ENCODE measurements at places on chromosomes 6 and 20. TPM values are rescaled to one million over a fixed set of nuclear protein-coding genes. Genes with fewer than 3 reads are reported as not detected.

CYP39A1 gene
- total RNA-seq: not detected

DEFB124 gene
- total RNA-seq: not detected

SPEF1 gene
- total RNA-seq: 0.24 TPM

PDYN gene
- not detected for total RNA-seq

C20orf96 gene
- 5.2 TPM for total RNA-seq

KCNK5 gene
- 8.9 TPM for total RNA-seq

TAF8 gene
- 60.9 TPM for total RNA-seq

DNA sequence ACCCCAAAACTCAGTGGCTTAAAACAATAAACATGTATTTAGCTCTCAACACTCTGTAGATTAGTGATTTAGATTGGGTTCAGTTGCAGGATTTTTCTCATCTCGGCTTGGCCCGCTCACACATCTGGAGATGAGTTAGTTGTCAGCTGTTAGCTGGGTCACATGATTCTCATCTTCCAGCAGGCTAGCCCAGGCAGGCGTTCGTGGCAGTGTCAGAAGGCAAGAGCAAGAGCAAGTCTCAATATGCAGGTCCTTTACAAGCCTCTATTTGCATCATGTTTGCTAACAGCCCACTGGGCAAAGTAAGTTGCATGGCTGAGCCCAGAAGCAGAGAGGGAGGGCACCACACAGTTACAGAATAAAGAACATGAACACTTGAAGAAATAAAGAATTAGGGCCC, 83.6 kb upstream of the MYLIP start:
- ATAC-seq: no peak

GRCh38 chr20:39823224-39823623, 861.1 kb downstream of the DHX35 start:
- no peak for ATAC-seq

DNA sequence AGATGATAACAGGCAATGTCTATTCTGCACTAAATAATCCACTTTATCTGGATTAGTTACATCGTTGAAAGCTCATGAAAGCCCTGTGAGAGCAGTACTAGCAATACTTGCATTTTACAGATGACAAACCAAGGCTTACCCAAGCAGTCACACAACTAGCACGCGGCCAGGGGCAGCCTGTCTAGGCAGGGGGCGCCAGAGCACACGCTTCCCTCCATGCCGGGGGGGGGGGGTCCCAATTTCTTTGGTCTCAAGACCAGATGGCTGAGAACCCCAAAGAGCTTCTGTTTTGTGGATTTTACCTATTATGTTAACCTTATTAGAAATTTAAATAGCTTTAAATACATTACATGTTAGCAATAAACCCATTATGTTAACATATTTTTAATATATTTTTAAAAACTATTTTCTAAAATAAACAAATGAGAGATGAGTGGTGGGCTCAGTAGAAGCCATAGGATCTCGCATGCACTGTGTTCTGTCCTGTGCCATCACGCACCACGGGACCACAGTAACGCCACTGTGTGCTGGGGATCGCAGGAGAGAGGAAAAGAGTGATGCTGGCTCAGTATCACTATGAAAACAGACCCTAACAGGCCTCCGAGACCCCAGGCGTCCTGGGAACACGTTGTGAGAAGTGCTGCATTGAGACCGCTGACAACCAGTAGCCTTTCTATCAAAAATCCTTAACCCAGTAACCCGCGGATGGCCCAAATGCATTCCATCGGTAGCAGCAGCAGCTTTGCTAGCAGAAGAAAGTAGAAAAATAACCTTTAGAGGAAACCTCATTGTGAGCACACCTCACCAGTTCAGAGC, 5.3 kb upstream of the PRR18 start:
- peak; percentile 92 for ATAC-seq

DNA sequence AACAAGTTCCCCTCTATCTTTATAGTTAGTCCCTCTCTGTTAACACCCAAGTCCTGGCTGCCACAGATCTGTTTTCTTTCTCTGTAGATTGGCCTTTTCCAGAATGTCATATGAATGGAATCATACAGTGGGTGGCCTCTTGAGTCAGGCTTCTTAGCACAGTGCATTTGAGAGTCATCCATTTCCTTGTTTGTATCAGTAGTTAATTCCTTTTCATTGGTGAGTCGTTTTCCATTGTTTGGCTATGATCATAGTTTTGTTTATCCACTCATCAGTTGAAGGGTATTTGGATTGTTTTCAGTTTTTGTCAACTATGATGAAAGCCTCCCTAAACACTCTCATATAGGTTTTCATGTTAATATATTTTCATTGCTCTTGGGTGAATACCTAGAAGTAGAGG, 248.3 kb downstream of the ARID1B start:
- ATAC-seq: peak; percentile 15

- ATAC-seq: no peak
Observed at GRCh38 chr6:138382498-138383265, 5.0 kb downstream of the SMIM28 start.

DNA sequence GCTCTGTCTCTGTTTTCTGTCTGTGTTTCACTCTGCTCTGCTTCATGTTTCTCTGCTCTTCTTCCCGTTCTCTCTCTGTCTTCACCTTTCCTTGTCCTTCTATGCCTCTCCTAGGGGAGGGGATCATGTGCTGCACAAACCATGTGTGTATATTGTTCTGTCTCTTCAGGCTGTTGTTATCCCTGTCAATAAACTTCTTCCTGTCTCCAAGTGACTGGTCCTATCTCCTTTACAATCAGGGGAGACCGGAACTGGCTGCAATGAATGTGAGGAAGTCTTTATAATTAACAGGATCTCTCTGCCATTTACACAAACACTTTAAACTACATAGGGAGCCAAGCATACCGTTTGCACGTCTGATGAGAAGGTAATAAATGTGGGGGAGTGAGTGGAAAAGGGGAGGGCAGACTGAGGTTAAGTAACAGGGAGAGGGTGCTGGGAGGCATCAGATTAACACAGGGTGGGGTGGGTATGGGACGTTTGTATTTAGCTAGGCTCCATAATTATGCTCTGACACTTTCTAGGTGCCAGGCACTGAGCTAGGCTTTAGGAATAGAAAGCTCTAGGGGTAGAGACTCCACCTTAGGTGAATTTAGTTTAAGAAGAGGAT, 626.1 kb downstream of the DHX35 start:
- no peak for ATAC-seq

GRCh38 chr6:52558266-52559000, 18.4 kb downstream of the TRAM2 start:
- ATAC-seq: no peak

- ATAC-seq: no peak
Observed at GRCh38 chr6:68642081-68642480, 7.0 kb downstream of the ADGRB3 start.

GRCh38 chr20:47233333-47234188, 122.9 kb downstream of the ZMYND8 start:
- ATAC-seq: no peak

DNA sequence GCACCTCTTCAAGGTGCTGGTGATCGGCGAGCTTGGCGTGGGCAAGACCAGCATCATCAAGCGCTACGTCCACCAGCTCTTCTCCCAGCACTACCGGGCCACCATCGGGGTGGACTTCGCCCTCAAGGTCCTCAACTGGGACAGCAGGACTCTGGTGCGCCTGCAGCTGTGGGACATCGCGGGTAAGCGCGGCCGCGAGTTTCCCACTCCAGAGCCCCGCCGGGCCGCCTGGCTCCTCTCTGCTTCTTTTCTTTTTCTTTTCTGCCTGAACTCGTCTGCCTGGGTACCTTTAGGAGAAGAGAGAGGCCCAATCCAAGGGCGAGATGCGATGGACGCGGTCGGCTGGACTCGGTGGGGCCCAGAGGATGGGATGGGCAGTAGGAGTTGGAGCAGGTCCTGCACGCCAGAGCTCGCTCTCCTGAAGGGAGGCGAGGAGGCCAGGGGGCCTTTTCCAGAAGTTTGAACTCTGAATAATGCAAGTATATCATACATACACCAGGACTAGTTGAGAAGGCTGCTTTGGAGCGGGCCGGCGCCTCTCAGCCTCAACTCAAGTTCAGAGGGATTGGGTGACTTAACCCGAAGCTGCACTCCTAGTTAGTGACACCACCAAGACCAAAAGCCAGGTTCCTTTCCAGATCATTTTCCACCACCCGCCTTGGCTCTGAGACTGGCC, 445 bp downstream of the RAB32 start:
- ATAC-seq: peak; percentile 21

DNA sequence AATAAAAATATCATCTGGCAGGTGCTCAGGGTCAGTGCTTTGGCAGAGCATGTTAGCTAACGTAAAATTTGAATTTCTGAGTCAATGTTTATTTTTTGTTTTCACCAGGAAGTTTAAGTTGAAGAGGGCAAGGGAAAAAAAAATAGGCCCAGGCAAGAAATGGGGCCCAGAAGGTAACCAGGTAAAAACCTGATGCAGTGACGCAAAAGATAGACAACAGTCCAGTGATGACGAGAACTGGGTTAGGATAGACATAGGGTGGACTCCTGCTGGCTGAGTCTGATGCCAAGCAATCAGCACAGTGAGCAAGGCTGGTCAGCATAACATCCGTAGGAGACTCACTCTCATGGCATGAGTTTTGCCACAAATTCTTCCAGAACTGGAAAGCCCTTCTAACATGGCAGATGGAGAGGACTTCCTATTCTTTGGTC, 42.2 kb downstream of the ZHX3 start:
- ATAC-seq: no peak

- no peak for ATAC-seq
Observed at GRCh38 chr20:60470366-60470765, 512.1 kb downstream of the CDH26 start.

DNA sequence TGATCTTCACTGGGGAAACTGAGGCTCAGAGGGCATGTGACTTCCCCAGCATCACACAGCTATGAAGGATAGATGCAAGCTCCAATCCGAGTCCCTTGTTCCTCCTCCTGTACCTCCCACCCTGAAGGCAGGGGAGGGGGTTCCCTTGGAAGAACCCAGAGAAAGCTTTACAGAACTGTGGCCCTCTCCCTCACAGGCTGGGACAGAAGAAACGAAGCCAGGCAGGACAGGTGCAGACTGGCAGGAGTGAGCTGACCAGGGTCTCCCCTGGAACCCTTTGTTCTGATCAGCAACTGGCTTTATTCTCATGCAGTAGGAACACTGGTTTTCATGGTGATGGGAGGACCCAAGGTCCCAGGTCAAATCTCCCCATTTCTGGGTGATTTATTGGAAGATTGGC, 90.2 kb downstream of the TMEM242 start:
- no peak for ATAC-seq

DNA sequence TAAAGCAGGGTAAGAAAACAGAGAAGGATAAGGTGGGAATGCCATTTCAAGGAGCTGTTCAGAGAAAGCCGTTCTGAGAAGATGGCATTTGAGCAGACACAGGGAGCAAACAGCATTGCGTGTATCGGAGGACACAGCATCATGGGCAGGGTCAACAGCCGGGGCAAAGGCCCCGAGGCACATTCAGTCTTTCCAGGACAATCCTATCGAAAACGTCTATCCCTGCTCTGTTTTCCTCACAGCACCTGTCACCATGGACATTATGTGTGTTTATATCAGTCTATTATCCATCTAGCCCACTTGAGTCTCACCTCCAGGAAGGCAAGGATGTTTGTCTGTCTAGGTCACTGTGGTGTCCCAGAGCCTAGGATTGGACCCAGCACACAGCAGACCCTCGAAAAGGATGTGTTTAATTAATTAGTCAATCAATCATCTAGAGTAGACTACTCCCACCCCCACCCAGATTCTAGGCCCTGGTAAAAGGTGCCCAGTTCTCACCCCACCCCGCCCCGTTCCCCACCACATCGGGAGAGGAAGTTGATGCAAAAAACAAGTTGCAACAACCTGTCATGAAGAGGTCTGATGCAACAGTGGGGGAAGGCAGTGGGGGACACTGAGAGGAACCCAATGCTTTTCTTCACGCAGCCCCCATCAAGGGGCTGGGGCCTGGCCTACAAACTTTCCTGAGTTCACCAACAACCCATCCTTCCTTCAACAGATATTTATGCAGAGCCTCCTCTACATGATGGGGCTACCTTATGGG, 66.6 kb downstream of the PREX1 start:
- ATAC-seq: no peak

- ATAC-seq: no peak
Observed at GRCh38 chr6:36122495-36123269, 7.6 kb upstream of the MAPK13 start.

- ATAC-seq: no peak
Observed at GRCh38 chr6:10237298-10238038, 177.4 kb downstream of the TFAP2A start.

DNA sequence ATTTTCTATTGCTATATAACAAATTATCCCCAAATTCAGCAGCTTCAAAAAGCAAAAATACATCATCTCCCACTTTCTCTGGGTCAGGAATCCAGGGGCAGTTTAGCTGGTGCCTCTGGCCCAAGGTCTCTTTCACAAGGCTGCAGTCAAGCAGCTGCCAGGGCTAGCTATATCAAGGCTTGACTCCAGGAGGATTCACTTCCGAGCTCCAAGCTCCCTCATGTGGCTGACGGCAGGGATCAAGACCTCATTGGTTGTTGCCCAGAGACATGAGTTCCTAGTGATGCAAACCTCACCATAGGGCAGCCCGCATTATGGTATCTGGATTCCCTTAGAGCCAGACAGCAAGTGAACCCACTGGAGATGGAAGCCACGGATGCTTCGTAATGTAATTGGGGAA, 1.3 kb upstream of the VNN1 start:
- ATAC-seq: no peak

- ATAC-seq: no peak
Observed at GRCh38 chr6:109091314-109092024, 3.2 kb downstream of the SESN1 start.

- no peak for ATAC-seq
Observed at GRCh38 chr20:17614176-17614811, 44.4 kb downstream of the DSTN start.

DNA sequence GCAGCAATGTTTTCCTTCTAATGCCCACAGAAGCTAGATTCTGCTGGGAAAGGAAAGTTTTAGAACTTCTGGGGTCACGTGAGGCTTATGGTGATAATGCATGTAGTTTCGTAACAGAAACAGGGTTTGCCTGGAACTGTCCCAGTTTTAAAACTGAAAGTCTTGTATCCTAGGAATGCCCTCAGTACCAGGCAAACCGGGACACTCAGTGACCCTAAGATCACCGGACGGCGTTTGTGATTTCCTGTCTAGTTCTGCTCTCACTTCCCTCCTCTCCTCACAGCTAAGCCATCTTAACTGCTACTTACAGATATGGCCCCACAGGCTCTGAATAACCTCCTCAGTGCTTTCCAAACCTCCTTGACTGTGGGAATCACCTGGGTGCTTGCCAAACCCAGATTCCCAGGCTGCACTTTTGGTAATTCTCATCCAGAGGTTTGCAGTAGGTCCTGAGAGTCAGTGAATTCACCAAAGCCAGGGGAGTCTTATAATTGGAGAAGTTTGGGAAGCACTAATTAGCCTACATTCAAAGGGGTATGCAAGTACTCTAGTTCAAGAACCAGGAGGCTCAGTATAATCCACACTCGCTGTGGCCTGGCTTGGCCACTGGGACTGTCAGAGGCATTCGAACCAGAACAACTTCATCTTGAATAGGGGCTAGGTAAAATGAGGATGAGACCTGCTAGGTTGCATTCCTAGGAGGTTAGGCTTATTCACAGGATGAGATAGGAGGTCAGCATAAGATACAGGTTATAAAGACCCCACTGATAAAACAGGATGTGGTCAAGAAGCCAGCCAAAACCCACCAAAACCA, 231.6 kb upstream of the MYLIP start:
- ATAC-seq: no peak

Measured in activated T-helper 17 cell treated with anti-CD3 and anti-CD28 coated beads, Interleukin-2, amount 50 U/mL, for 72 hours (primary cell).